ENCODE measurements at places on chromosomes 4 and X.

DNA sequence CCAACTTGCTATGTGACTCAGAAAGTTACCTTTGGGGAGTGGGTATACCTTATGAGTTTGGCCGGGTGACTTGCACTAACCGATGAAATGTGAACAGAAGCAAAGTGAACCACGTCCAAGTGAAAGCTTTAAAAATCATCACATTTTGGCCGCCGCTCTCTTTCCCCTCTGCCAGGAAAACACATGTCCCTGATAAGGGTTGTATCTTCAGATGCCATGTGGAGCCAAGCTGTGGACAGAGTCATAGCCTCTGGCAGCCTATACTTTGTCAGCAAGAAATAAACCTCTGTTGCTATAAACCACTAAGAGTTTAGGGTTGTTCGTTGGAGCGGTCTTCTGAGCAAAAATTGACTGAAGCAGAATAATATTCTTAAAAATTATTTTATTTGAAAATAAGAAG, 92.3 kb downstream of the PRDM5 start:
- DNase-seq = no peak

DNA sequence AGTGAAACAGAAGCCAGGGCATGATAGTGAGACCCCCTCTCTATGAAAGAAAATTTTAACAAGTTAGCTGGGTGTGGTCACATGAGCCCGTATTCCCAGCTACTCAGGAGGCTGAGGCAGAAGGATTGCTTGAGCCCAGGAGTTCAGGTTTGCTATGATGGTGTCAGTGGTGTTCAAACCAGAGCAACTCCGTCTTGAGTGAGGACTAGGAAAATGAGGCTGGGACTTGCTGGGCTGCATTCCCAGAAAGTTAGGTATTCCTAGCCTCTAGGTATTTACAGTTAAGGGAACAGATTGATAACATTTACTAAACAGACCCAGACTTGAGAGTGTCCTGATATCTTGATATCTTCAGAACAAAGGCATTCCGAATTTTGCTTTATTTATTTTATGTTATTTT, 37.0 kb upstream of the NOCT start:
- no peak for DNase-seq

- no peak for DNase-seq
These were observed 22.3 kb downstream of the UGT2A2 start for GRCh38 chr4:69617083-69617694.

- DNase-seq = no peak
These were observed 14.0 kb downstream of the ARHGEF6 start for GRCh38 chrX:136766785-136767103.

DNA sequence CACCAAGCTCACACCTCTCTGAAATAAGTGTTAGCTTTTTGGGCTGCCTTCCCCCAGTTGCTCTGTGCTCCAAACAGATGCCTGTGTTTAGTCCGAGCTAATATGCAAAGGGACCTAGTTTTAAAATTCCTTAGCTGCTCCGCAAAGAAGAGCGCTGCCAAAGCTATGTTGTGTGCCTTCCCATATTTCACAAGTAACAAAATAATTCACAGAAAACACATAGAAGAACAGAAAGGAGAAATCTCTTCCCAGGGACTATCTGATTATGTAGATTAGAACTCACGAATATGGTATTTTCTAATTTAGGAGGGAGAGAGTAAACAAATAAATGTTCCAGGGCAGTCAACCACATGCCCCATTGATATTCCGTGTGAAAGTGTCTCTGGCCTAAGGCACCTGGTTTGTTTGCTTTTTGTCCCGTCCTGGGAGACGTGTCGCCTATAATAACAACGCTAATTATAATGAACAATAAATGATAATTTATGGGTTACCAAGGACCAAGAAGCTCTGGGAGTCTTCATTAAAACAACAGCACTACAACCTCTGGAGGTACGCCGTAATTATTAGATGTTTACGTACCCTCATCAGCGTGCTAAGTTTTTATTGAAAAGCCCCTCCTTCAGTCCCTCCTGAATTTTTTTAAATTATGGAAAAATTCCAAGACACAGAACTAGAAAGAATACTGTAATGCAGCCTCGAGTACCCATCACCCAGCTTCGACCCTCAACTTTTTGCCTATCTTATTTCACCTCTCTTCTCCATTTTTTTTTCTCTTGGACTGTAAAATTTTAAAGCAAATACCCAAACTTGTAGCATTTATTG, 1.2 kb upstream of the CCNG2 start:
- no peak for DNase-seq

GRCh38 chr4:156388826-156389225, 435.2 kb upstream of the CTSO start:
- no peak for DNase-seq

GRCh38 chr4:125317525-125317877, 2.7 kb downstream of the FAT4 start:
- no peak for DNase-seq

Data from activated T-helper 9 cell treated with anti-CD3 and anti-CD28 coated beads, Interleukin-2, amount 50 U/mL, for 16 hours (primary cell).